ENCODE measurements at places on chromosomes 6 and 20. TPM values are rescaled to one million over a fixed set of nuclear protein-coding genes. Genes with fewer than 3 reads are reported as not detected.
A peak's percentile ranks its signal among the peaks of the same experiment; 100 is the strongest.

The XKR7 gene
- total RNA-seq = 0.36 TPM

GRCh38 chr6:56241124-56241802, 6.1 kb downstream of the COL21A1 start:
- no peak for DNase-seq
- H3K4me1 ChIP-seq = no peaks in the 10 kb centered on the region
- H3K27ac ChIP-seq = no peak overlapping the region
- no peak overlapping the region for H3K4me3 ChIP-seq
- no peaks in the 10 kb centered on the region for H3K36me3 ChIP-seq

The FUT9 gene
- 0.20 TPM for total RNA-seq

The NFS1 gene
- total RNA-seq = 33.0 TPM

- no peak overlapping the region for H3K4me3 ChIP-seq
- no peaks in the 10 kb centered on the region for H3K36me3 ChIP-seq
- DNase-seq = no peak
- H3K4me1 ChIP-seq = no peaks in the 10 kb centered on the region
Measured at GRCh38 chr20:4813076-4813862, 91.6 kb downstream of the PRND start.

DNA sequence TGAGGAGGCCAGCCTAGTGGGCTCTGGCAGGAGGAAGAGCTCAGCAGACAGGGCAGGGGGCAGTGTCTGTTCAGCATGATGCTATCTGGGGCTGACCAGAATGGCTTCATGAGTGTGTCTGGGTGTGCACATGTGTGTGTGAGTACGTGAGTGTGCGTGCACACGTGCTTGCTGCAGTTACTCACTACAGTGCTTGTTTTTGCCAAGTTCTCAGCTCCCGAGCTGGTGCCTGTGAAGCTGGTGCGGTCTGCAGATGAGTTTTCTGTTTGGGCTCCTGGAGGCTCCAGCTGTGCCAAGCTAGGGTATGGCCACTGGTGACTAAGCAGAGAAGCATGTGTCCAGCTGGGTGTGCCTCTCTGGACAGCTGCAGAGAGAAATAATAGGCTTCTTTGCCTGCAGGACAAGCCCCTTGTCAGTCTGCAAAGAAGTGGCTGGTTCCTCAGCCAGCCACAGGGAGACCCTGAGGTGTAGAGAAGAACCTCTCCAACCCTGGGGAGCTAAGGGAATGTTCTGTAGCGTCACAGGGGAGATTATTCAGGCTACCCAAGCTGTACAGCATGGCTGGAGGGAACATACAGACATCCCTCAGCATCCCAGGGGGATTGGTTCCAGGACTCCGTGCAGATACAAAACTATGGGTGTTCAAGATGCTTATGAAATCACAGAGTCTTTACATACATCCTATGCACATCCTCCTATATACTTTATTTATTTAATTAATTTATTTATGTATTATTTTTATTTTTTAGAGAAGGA, 40.2 kb upstream of the FAM50B start:
- peaks cover 37% of the 10 kb centered on the region for H3K4me1 ChIP-seq
- H3K27me3 ChIP-seq = no peaks in the 10 kb centered on the region
- peak; percentile 88 for DNase-seq
- H3K27ac ChIP-seq = peak overlapping the region; percentile 83
- no peaks in the 10 kb centered on the region for H3K36me3 ChIP-seq

The RPS6KA2 gene
- 33.5 TPM for total RNA-seq

The POPDC3 gene
- 8.6 TPM for total RNA-seq

The ELOVL2 gene
- total RNA-seq = 4.6 TPM

GRCh38 chr6:26335631-26336323, 29.2 kb upstream of the BTN3A2 start:
- H3K4me1 ChIP-seq = peaks cover 11% of the 10 kb centered on the region
- H3K27me3 ChIP-seq = no peaks in the 10 kb centered on the region
- no peak overlapping the region for H3K27ac ChIP-seq
- no peak overlapping the region for H3K4me3 ChIP-seq
- no peaks in the 10 kb centered on the region for H3K36me3 ChIP-seq

DNA sequence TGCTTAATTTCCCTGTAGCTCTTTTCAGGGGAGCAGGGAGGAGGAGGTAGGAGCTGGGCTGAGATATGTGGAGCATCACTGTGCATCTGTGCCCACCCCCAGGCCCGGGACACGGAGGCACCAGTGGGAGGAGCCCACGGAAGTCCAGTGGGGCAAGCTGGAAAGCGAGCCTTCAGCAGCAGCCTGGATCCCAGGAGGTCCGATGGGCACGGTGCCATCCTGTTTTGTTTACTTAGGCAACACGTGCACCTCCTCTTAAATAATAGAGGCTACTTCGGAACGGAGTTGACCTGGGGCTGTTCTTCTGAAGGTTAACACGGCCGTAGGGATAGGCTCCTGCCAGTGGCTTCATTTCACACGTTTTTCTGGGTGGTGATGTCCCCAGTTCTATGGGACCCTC, 51.6 kb downstream of the CDH4 start:
- H3K27me3 ChIP-seq = no peaks in the 10 kb centered on the region
- DNase-seq = no peak
- no peaks in the 10 kb centered on the region for H3K4me1 ChIP-seq
- no peak overlapping the region for H3K27ac ChIP-seq
- H3K4me3 ChIP-seq = no peak overlapping the region
- H3K36me3 ChIP-seq = no peaks in the 10 kb centered on the region

DNA sequence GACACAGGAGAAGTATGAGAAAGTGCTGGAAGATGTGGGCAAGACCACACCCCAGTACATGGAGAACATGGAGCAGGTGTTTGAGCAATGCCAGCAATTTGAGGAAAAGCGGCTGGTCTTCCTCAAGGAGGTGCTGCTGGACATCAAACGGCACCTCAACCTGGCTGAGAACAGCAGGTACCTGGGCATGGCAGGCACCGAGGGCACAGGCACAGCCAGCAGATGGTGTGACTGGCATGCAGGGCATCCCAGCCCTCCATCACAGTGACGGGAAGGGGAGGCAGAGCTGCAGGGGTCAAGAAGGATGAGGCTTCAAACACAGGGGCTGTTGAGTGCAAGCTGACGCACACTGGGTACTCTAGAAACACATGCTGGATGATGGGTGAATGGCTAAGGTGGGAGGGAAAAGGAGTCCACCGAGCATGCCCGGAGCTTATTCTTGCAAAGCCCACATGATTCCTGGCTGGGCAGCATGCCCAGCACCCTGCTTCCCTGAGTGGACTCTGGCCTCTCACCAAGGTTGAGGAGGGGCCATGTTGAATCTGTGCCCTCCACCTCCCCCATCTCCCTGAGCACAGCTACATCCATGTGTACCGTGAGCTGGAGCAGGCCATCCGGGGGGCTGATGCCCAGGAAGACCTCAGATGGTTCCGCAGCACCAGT, 26.3 kb downstream of the SPDEF start:
- no peak overlapping the region for H3K4me3 ChIP-seq
- no peaks in the 10 kb centered on the region for H3K27me3 ChIP-seq
- no peak overlapping the region for H3K27ac ChIP-seq

DNA sequence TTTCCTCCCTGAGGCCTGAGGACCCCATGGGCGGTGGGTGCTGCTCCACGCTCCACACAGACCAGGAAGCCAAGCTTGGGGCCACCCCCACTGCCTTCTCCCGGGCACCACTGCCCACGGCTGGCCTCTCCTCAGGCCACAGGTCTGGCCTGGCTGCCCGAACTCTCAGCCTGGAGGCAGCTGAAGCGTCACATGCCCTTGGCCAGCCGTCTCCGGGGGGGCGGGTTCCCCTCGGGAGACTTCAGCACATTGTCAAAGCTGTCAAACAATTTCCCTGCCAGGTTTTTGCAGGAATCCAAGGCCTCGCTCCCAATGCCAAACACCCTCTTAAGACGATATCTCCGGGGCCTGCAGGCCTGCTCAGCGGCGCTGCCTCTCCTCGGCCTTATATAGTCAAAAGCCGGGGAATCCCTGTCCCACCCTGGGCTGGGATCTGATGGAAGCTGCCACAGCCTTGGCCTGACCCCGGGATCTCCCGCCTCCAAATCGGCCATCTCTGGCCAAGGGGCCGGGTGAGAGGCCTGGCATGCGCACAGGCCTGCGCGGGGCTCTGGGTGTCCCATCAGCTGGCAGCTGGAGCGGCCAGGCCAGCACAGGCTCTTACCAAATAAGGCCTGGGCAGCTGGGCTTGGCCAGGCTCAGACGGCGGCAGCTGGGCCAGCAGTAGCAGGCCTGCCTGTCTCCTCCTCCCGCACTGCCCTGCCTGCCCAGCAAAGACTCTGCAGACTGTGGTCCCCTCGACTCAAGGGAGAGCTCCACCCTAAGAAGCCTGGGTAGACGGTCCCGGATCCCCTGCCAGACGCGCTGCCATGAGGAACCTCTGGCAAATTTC, 49.7 kb downstream of the RBM38 start:
- peaks cover 2% of the 10 kb centered on the region for H3K27me3 ChIP-seq
- no peak overlapping the region for H3K4me3 ChIP-seq
- H3K27ac ChIP-seq = no peak overlapping the region
- H3K36me3 ChIP-seq = no peaks in the 10 kb centered on the region
- H3K4me1 ChIP-seq = no peaks in the 10 kb centered on the region
- DNase-seq = no peak

The SAMD3 gene
- total RNA-seq = 0.45 TPM

DNA sequence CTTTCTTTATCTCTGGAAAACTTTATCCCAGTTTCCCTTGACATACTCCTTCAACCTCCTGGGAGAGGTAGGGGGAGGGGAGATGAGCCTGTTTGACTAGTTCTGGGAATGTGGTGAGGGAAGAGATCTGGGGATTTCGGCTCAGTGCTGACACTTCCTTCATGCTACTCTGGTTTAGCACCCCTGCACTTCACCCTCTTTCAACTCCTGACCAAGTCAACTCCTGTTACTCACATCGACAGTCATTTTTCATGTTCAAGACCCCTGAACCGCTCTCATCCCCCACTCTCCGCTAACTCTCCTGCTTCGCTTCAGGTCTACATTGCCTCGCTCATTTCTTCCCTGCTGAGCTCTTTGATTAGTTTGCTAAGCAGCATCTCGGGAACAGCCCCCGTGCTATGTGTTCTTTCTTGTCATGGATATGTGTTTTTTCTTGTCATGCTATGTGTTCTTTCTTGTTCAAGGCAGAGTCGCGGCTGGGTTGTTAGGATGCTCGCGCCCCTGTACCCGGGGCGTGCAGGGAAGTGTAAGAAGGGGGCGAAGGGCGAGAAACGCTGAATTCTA, 16.6 kb upstream of the TRIM27 start:
- H3K27ac ChIP-seq = peak overlapping the region; percentile 66
- DNase-seq = peak; percentile 39
- no peaks in the 10 kb centered on the region for H3K36me3 ChIP-seq
- no peaks in the 10 kb centered on the region for H3K27me3 ChIP-seq

The SOBP gene
- total RNA-seq = 4.7 TPM

GRCh38 chr20:40276301-40276700, 412.7 kb downstream of the MAFB start:
- no peak overlapping the region for H3K27ac ChIP-seq
- H3K4me3 ChIP-seq = no peak overlapping the region
- no peaks in the 10 kb centered on the region for H3K36me3 ChIP-seq
- H3K4me1 ChIP-seq = no peaks in the 10 kb centered on the region
- no peaks in the 10 kb centered on the region for H3K27me3 ChIP-seq
- no peak for DNase-seq

The AVP gene
- not detected for total RNA-seq

DNA sequence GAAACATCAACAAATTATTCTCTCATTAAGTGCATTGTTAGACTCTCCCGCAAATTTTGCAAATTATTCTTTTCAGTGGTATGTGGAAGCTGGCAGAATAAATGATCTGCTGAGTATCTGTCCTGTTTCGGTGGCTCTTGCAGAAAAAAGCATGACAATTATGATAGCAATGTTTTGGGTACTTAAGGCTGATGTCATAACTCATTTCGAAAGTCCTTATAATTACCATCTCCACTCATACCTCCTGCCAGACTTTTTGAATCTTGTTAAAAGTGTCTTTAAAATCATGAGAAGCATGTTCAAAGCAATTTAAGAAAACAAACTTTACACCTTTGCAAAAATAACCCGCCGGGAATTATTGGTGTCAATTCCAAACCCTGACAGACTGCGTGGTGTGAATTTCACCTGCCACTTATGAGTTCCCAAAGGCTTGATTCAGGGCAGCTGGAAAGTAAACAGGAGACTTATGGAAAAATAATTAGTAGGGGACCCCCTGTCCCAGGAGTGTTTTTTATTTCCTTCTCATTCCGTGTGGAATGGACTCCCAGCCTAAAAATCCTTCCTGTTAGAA, 87.6 kb upstream of the E2F3 start:
- H3K4me3 ChIP-seq = no peak overlapping the region
- H3K4me1 ChIP-seq = no peaks in the 10 kb centered on the region
- H3K36me3 ChIP-seq = no peaks in the 10 kb centered on the region
- DNase-seq = no peak
- peaks cover 2% of the 10 kb centered on the region for H3K27me3 ChIP-seq

The SGK2 gene
- total RNA-seq = 0.64 TPM

DNA sequence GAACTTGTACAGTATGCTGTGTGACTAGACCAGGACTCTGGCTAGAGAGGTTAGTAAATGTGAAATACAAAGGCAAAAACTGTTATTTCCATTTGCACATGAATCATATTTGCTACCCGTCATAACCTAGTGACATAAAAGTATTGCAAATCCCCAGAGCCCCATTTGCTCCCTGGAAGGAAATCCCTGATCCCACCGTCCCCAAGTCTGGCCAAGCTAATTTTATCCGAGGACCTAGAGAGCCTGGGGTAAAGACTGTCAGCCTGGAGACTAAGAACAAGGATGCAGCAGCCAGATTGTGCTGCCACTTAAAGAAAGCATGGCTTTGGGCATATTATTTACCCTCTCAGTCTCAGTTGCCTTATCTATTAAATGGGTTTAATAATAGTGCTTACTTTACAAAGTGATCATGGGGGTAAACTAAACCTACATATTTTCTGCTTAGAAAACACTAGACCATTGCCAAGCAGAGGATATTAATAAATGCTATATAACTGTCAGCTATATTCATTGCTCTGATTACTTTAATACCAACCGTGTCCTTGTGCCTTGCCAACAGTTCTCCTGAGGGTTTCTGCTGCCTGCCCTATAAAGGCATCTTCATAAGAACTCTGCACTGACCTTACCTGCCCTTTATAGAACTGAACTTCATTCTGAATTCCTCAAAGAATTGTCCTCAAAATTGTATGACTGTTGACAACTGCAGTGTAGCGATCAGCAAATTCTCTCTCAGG, 16.9 kb upstream of the TNFAIP3 start:
- H3K4me3 ChIP-seq = no peak overlapping the region
- DNase-seq = no peak
- H3K27ac ChIP-seq = peak overlapping the region; percentile 5

The MAP3K7 gene
- total RNA-seq = 33.8 TPM

The SSTR4 gene
- total RNA-seq = not detected

The C6orf47 gene
- 15.5 TPM for total RNA-seq

The RGS19 gene
- 18.3 TPM for total RNA-seq

DNA sequence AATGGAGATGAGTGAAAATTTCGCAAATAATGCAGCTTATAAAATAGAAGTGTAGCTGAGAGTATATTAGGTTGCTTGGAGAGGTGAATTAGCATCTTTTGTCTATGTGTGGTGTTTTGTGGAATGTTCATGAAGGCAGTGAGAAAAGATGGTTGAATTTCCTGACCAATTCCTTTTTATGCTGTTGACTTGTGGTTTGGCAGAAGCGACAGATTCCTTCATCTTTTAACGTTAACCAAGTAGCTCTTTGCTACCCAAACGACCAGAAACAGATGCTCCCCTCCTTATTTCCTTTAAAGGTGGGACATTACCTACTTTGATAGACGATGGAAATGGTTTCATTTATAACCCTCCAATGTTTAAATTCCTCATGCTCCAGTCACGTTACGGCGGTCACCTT, 390.5 kb downstream of the QKI start:
- H3K27ac ChIP-seq = no peak overlapping the region
- H3K27me3 ChIP-seq = no peaks in the 10 kb centered on the region
- H3K4me1 ChIP-seq = no peaks in the 10 kb centered on the region
- peak; percentile 71 for DNase-seq

The SEC23B gene
- 61.5 TPM for total RNA-seq

The SRSF12 gene
- 7.0 TPM for total RNA-seq

GRCh38 chr20:34377072-34377847, 14.2 kb downstream of the ITCH start:
- H3K27ac ChIP-seq = no peak overlapping the region
- DNase-seq = no peak
- H3K27me3 ChIP-seq = no peaks in the 10 kb centered on the region

Measured in astrocyte (in vitro differentiated cells and primary cell).